Activated T-cell treated with anti-CD3 and anti-CD28 coated beads for 1 hour (primary cell): ENCODE measurements at places on chromosomes 13 and 19.

DNA sequence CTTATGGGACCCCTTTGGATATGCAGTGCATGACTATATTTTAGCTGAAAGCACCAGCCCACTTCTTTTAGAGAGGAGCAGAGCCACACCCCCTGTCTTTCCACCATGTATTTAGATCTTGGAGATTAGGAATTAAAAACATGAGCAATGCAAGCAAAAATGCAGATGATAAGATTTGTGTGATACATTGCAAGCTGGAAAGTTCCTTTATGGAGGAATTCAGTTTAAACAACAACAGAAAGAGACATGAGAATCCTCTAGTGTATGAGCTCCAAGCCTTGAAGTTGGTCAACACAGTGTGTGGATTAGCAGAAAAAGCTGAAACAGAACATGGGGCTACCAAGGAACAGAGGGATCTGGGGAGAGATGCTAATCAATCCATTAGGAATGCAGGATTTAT lies 529.8 kb upstream of the NBEA start:
- DNase-seq, result no peak

DNA sequence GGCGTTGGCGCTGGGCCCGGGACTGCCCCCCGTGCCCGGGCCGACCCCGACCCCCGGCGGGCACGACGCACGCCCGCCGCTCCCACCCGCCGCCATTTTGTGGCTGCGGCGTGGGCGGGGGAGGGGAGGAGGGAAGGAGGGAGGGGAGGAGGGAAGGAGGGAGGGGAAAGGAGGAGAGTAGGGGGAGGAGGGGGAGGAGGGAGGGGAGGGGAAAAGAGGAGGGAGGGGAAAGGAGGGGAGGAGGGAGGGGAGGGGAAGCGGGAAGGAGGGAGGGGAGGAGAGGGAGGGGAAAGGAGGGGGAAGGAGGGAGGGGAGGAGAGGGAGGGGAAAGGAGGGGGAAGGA lies at the start of gene BTBD2:
Gene BTBD2, minus strand, starts transcription at position 107 of the 343 bp plus-strand sequence. Its CDS starts 11 bp downstream, at position 96.
- DNase-seq, result peak; percentile 58

GRCh38 chr13:27423333-27423732 lies 1.1 kb upstream of the GTF3A start:
- no peak for DNase-seq

- DNase-seq, result no peak
Measured at GRCh38 chr13:32039056-32039455, 7.5 kb downstream of the FRY start.

- DNase-seq, result no peak
Measured at GRCh38 chr13:44165889-44166496, 207.6 kb upstream of the SERP2 start.

DNA sequence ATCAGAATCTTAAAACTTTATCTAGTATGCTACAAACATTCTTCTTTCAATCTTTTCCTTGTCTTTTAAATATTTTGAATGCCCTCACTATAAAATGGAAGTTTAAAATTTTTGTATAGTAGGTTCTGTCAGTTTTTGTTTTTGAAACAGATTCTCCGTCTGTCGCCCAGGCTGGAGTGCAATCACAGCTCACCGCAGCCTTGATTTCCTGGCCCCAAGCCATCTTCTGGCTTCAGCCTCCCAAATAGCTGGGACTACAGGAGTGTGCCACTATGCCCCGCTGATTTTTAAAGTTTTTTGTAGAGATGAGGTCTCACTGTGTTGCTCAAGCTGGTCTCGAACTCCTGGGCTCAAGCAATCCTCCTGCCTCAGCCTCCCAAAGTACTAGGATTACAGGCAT lies 20.7 kb downstream of the PHF11 start:
- no peak for DNase-seq

- no peak for DNase-seq
Measured at GRCh38 chr19:35669566-35669965, 3.2 kb downstream of the UPK1A start.

GRCh38 chr13:84315527-84315926 lies 433.3 kb upstream of the SLITRK1 start:
- no peak for DNase-seq

- DNase-seq, result no peak
Measured at GRCh38 chr13:46315491-46316075, 71.5 kb downstream of the RUBCNL start.

GRCh38 chr19:3042621-3043267 lies 13.7 kb upstream of the TLE2 start:
- DNase-seq, result no peak

DNA sequence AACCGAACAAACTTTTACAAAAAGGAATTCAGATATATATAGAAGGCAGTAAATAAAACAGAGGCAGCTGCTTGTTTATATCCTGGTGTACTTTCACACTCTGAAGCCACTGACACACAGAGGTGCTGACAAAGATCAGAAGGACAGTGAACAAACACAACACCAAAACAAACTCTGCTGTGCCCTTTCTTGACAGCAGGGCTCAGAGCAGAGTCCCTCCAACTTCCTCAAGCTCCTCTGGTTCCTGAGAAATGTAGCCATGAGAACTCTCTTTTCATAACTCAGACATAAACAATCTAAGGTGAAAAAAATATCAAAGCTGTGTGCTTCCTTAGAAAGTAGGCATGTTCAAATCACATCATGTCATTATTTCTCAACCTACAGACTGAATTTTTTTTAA lies 1052.8 kb upstream of the SPRY2 start:
- DNase-seq, result no peak

DNA sequence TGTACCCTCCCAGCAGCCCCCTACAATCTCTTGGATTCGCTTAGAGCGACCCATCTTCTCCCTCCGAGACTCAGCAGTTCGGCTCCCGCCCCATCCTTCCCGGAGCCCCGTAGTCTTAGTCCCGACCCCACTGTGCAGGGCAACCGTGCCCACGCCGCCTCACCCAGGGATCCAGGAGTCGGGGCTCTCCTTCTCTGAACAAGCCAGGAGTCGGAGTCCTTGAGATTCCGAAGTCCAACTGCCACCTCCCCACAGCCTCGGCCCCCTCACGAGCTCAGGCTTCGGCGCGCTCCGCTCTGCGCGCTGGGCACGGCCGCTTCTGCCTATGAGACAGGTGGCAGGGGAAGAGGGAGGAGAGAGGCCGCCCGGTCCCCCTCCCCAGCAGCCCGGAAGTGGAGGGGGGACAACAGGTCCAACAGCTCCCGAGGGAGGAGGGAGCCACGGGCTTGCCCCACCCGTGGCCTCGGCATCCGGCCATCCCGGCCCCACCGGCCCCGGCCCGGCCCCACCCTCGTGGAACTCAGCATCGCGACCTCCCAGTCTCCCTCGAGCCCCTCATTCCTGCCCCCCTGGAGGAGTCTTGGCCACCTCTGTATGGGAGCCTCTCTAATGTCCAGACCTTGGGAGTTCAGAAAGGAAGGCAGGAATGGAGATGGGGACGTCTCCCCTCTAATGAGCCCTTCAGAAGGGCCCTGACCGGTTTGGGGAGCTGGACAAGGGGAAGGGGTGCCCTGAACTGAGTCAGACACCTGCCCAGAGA lies at the start of gene PHLDB3:
Gene PHLDB3, minus strand, starts transcription at position 321 of the 760 bp plus-strand sequence. CDS start 628 bp downstream, outside the sequence.
- peak; percentile 42 for DNase-seq

GRCh38 chr13:48567515-48568369 lies 34.9 kb upstream of the RCBTB2 start:
- DNase-seq, result no peak

DNA sequence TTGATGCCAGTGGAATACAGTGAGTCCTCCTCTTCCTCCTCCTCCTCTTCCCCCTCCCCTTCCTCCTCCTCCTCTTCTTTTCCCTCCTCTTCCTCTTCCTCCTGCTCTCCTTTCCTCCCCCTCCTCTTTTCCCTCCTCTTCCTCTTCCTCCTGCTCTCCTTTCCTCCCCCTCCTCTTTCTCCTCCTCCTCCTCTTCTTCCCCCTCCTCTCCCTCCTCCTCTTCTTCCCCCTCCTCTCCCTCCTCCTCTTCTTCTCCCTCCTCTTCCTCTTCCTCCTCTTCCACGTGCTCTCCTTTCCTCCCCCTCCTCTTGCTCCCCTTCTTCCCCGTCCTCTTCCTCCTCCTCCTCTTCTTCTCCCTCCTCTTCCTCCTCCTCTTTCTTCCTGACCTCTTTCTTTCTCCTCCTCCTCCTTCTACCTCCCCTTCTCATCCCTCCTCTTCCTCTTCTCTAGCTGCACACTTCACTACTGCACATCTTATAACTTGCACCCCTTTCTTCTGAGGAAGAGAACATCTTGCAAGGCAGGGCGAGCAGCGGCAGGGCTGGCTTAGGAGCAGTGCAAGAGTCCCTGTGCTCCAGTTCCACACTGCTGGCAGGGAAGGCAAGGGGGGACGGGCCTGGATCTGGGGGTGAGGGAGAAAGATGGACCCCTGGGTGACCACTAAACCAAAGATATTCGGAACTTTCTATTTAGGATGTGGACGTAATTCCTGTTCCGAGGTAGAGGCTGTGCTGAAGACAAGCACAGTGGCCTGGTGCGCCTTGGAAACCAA lies 5.6 kb downstream of the PDX1 start:
- DNase-seq, result no peak

DNA sequence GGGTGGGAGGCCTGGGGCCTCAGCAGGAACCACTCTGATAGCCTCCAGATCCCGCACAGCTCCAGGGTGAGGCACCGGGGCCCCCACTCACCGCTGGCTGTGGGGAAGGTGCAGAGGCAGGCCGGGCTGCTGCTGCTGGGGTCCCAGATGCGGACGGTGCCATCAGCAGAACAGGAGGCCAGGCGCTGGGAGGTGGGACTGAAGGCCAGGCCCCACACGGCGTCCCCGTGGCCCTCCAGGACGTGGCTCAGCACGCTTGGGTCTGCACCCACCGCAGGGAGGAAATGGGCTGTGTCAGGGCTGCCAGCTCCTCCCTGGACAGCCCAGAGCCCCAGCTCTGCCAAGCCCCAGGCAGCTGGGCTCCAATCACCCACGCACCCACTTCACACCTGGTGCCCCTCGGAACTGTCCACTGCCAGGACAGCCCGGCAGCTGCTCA lies 6.1 kb upstream of the PRKD2 start:
- DNase-seq, result no peak

GRCh38 chr19:33580645-33581037 lies 41.1 kb upstream of the CHST8 start:
- DNase-seq, result no peak

DNA sequence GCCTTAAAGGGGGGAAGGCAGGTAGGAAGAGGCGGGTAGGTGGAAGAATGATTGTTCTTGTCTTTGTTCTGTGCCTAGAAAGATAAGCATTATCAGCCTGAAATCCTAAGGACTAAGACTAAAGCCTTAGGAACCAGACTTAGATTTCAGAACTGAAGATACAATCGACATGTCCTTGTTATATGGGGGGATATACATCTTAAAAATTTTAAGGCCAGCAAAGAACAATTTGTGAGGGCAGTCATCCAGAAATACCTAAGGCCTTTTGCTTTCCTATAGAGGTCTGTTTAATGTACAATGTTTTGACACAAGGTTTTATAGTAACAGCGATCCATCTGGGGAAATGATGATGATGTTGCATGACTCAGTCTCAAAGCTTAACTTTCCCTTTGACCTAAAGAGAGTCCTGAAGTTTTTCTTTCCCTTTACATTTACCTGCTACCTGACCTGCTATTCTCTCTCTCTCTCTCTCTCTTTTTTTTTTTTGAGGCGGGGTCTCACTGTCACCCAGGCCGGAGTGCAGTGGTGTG lies 20.2 kb upstream of the CEACAM6 start:
- no peak for DNase-seq

- DNase-seq, result no peak
Measured at GRCh38 chr13:30499338-30499737, 33.6 kb upstream of the HMGB1 start.

DNA sequence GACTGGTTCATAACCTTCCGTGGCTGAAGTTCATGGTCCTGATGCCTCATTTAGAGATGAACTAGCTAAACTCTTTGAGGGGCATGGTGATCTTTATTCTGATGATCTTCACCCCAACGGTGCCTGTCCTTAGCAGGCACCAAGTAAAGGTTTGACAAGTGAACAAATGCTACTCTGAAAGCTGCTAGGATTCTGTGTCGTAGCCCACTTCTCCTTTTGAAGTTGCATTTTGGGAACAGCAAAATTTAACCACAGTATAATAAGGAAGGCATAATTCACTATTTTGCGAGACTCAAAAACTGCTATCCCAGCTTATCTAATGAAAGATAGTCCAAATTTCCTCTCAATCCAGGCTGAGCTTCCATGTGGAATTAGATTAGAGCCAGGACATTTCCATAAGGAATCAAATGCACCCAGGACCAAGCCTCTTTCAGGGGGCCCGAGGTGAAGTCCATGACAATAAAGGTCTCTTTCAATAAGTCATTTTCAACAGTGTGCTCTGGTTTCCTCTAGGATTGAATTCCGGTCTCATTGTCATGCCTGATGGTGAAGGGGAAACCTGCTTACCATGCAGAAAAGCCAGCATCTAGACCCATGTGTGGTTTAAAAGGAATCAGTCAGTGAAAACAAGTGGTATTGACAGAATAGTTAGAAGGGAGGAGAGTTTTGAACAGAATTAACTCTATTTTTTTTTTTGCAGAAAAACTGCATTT lies 23.1 kb downstream of the SIAH3 start:
- DNase-seq, result no peak

DNA sequence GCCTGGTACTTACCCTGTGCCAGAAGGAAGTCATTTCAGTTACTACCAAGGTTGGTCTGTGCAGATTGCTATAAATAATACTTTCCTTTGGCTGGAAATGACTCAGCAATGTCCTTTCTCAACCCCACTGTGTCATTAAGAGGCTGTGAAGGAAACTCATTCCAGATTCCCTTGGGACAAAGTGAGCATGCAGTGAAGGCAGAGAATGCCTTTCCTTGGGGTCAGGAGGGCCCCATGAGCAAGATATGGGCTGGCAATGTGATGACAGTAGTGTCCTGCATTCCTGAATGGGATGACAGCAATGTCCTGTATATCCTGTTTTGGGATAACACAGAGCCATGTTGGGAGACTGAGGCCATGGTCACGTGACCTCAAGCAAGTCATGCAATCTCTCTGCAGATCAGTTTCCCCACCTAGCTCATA lies 213.1 kb upstream of the TMTC4 start:
- no peak for DNase-seq

DNA sequence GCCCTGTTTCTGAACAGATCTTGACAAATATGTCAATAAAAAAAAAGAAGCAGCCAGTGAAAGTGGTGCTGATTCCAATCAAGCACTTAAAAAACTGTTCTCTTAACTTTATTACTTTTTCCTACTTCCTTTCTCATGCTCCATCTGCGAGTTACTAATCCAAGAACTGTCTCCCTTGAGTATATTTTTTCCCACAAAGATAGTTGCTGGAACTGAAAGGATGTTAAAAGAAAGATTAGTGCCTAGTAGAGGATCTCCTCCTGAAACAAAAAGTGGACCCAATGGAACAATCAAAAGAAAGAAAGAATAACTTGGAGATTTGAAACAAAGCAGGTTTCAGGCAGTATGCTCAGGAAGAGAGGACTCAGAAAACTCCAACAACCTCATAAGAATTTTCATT lies 1034.8 kb downstream of the PCDH17 start:
- no peak for DNase-seq

DNA sequence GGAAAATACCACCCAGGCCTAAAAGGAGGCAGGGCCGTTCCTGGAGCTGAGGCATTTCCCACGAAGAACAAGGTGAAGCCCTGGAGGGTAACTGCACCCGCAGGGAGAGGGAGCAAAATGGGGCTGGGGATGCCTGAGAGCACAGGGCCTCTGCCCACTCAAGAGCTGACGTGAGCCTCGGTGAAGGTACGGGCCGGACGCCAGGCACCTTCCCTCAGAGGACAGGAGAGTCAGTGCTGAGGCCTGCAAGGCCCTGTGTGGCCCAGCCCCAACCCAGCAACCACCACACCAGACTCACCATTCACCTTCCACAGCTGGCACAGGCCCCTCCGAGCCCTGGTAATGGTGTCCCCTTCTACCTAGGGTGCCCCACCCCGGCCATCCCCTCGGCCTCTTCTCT lies 36.3 kb downstream of the DNMT1 start:
- DNase-seq, result no peak

- no peak for DNase-seq
Measured at GRCh38 chr13:40996426-40997092, 22.6 kb downstream of the ELF1 start.
